ENCODE measurements at places on chromosomes 16 and 17.

- DNase-seq, result peak; percentile 65
These were observed 42.5 kb downstream of the MYH3 start for GRCh38 chr17:10614536-10615155.

DNA sequence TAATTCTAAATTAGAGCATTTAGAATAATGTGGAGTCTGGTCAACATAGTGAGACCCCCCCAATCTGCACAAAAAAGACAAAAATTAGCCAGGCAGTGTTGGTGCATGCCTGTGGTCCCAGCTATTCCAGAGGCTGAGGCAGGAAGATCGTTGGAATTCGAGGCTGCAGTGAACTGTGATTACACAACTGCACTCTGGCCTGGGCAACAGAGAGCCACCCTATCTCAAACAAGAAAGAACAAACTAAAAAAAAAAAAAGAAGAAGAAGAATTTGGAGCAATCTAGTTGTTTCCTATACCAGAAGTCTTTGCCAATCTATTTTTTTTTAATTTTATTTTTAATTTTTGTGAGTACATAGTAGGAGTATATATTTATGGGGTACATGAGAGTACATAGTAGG is 6.0 kb downstream of the CETP start:
- no peak for DNase-seq

DNA sequence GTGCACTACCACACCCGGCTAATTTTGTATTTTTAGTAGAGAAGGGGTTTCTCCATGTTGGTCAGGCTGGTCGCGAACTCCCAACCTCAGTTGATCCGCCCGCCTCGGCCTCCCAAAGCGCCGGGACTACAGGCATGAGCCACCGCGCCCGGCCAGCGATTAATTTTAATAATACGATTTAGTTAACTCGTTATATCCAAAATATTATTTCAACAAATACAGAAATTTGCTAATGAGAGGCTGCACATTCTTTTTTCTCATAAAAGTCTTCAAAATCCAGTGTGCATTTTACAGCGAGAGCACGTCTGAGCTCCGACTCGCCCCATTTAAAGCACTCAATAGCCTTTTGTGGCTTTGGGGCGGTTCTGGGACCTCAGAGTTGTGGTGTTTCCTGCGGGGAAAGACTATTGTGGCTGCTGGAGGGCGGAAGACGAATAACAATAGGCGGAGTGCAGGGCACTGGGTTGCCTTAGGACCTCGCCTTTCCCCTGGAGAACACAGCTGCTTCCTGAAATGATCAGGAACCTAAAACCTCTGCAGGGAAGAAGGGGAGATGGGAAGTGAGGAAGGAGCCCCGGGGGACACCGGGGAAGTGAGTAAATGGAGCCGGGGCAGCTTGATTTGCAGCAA is 2.9 kb upstream of the ZSCAN10 start:
- DNase-seq, result no peak

DNA sequence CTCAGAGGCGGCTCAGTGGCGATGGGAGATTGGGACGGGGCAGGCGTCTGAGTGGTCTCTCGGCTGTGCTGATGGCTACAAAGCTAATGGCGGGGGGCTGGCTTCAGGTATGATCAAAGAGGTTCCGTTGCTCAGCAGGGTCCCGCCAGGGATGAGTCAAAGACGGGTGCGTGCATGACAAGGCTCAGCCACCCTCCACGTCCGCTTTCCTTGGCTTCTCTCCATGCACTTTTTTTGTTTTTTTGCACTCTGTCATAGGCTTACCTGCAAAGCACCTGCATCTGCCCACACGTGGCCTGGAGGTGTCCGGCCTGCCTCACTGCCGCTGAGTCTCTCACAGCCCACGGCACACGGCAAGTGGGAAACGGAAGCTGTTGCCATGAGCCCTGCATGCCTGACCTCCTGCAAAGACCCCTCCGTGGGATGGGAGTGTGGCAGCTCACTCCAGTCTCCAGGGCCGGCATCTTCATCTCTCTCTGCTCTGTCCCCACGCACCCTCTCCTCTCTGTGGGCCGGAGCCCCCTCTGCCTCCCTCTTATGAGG is 85.5 kb upstream of the ZNF469 start:
- DNase-seq, result no peak

GRCh38 chr16:89687092-89687940 is 827 bp downstream of the CDK10 start:
- DNase-seq, result peak; percentile 34

GRCh38 chr16:62135446-62135845 is 99.2 kb upstream of the CDH8 start:
- DNase-seq, result no peak

GRCh38 chr16:82368041-82368440 is 198.0 kb upstream of the MPHOSPH6 start:
- peak; percentile 23 for DNase-seq

DNA sequence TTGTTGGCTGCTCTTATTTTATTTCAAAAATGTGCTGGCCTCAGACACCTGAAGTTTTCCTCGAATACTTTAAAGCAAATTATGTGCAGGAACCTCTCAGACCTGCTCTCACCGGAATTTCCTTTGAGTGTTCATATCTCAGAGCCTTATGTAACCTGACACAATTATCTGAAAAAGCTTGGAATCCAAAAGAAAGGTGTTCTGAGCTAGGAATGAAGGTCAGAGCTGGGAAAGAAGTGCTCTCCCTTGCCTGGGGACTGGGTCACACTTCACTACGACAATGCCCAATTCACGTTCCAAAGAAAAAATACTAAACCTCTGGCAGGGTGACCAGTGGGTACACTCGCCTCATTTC is 6.7 kb upstream of the HSD11B2 start:
- DNase-seq, result no peak

GRCh38 chr16:56237451-56237930 is 46.2 kb downstream of the GNAO1 start:
- DNase-seq, result no peak

GRCh38 chr17:65730711-65731169 is 169.3 kb upstream of the AXIN2 start:
- DNase-seq, result peak; percentile 52

DNA sequence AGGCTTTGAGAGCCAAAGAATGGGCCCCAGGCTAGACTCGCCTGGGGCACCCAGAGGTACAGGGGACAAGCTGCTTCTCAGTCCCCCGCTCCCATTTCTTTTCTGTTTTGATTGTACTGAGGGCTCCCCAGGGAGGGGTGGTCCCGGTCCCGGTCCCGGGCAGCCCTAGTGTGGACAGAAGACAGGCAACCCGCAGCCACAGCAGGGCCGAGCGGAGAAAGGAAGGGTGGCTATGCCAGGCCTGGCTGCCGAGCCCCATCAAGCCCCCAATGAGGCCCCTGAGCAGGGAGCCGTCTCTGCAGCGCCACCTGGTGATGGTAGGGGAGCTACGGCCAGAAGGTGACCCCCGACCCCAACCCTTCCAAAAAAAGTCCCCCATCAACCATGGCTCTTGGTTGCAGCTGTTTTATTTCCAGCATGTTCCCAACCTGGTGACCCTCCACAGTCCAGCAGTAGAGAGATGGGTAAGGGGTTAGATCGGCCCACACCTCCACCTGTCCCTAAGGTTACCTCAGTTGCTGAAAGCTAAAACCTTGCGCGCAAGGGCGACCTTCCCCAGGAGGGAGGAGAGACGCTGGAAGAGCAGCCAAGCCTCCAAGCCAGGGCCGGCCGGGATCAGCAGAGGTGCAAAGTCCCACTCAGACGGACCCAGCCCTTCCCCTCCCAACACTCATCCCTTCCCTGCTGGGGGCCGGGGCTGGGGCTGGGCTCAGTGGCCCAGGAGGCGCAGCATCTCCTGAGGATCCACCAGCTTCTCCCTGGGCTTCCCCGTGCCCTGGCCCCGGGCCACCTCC is 2.6 kb upstream of the GRIN2C start:
- peak; percentile 33 for DNase-seq

DNA sequence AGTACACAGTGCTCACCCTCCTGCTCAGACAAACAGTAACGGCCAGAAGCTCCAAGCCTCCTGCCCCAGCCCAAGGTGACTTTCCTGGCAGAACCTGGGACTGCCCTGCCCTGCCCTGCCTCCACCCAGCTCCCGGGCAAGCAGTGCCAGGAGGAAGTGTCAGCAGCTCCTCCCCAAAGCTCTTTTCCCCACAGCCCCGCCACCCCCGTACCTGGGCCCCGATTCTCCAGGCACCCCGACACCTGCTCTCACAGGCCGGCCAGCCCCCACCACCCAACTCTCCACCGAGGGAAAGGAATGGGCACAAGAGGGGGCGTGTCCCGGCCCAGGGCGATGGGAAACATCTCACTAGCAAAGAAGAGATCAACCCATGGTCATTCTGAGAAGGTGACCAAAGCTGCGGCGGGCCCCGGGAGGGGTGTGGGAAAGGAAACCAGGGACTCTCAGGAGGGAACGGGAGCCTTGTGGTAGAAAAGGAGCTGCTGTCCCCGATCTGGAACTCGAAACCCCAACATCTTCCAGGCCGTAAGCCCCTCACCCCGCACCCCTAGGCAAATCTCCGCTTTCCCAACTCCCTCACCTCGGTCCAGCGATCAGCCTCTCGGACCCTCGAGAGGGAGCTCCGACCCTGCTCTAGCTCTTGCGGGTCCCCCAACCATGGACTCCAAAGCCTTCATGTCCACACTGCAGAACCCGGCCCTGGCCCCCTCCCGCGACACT is 1.2 kb downstream of the BCAR1 start:
- no peak for DNase-seq

DNA sequence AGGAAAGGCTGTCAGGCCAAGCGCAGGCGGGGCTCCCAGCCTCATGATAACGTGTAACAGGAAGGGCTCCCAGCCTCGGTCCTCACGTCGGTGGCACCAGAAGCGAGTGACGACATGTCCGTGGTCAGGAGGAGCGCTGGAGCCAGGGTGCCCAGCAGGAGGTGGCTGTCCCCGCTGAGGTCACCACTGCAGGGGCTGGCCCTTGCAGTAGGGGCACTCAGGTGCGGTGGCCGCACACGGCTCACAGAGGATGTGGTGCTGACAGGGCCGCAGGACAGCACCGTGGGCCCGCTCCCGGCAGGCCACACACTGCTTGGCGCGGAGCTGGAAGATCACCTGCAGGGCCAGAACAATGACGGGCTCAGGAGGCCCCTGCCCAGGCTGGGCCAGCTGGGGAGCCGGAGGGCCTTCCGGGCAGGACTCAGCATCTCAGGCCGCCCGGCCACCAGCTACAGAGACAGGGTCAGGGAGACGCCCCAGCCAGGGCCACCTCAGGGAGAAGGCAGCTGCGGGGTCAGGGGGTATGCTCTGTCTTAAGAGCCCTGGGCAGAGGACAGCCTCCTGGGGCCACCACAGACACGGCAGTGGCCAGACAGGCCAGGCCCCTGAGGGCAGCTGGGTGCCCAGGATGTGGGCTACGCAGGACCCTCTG is 14.5 kb downstream of the GNPTG start:
- DNase-seq, result no peak

GRCh38 chr16:80285104-80285503 is 255.7 kb upstream of the DYNLRB2 start:
- peak; percentile 26 for DNase-seq

DNA sequence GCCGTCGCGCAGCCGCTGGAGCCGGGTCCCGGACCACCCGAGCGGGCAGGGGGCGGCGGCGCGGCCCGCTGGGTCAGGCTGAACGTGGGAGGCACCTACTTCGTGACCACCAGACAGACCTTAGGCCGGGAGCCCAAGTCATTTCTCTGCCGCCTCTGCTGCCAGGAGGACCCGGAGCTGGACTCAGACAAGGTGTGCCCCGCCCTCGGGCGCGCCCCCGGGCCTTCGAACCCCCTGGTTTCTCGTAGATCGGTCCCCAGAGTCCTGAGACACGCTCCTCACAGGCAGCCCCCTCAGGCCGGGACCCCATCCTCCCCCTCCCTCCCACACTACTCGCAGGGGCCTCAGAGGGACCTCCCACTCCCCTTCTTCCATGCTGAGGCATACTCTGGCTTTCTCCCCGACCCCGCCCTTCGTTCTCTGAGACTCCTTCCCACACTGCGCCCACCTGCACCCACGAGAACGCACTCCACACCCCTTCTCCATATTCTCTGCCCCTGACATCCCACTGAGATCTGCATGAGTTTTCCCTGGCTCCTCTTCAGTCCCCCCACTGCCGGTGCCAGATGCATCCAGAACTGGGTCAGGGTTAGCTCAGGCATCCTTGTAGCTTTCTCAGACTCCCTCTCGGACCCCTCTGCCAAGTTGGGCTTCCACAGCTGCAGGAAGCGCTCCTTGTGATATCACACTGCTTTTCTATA is 523 bp downstream of the KCTD2 start:
- peak; percentile 8 for DNase-seq

DNA sequence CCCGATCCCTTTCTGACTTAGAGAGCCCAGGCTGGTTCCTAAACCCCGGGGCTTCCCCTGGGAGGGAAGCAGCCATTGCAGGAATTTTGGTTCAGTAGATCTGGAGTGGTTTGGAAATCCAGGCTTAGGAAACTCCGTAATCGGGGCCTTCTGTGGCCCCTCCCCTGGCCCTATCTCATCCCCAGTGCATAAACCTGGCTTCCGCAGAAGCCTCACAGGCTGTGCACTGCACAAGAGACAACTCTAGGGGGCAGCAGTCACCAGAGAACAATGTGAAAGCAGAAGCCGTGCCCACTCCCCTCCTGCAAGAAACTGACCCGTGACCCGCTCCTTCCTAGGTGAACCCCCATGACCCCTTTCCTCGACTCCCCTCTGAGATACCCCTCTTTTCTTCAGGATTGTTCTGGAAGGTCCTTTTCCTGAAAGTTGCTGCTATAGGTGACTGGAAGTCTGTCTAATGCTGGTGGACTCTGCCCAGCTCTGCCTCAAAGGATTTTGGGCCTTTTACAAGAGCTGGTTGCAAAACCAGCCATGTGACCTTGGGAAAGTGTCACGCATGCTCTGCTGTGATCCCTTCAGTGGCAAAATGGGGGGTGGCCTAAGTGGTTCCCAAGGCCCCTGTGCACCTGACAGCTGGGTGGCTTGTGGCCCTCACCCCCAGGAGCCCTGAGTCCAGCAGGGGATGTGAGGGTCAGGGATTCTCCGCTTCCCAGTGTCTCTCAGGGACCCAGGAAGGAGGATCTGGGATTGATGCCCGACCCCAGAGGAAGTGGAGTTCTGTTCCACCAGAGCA is 14.4 kb downstream of the GUCY2D start:
- DNase-seq, result no peak

DNA sequence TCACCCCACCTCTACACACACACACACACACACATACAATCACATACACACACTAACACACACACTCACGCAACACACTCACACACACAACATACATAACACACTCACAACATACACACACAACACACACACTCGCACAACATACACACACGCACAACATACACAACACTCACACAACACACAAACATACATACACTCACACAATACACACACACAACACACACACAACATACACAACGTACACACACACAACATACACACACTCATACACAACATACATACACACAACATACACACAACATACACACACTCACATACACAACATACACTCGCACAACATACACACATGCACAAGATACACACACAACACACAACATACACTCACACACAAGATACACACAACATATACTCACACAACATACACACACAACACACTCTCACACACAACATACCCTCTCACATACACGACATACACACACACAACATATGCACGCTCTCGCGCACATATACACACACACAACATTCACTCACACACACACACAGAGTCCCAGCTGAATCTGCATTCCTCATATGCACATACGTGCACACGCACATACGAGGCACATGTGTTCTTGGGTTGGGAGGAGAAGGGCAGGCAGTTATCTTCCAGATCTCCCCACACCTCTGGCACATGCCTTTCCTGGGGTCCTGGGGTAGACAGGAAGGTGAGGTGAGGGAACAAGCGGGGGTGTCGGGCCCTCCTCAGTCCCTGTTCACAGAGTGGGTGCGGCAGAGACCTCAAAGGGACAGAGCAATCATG is 1.1 kb downstream of the ASGR2 start:
- DNase-seq, result no peak
